Central memory CD8-positive, alpha-beta T cell (primary cell): ENCODE measurements at places on chromosomes 6 and 20.

- DNase-seq, result no peak
These were observed 9.4 kb upstream of the NANP start for GRCh38 chr20:25632940-25633790.

DNA sequence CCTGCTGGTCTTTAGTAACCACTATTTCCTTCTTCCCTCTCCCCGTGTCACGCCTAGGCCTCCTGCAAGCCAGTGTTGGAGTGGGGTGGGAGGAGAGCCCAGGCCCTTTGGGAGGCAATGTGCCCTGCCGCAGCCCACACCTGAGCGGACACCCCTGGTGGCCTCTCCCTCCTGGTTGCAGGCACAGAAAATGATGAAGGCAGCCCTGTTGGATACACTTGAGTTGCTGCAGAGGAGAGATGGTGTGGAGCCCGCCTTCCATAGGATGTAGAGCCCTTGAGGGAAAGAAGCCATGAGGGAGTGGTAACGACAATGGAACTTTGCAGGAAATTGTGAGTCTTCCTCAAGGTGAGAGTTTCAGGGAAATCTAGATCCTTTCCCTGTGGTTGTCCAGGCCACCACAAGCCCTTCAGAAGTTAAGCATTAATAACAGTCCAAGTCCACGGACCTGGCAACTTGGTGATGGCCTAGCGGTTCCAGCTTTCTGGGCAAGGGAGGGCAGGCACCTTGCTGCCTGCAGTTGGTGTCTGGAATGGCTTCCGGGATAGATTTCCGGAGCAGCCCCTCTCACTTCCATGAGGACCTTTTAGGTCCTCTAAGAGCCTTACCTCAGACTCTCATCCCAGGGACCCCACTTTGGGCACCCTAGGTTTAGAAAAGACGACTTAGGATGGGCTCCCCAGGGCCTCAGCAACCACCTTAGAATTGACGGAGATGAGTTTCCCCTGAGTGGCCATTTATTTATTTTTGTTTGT is 67.3 kb upstream of the NXT1 start:
- no peak for DNase-seq

GRCh38 chr6:112413780-112414179 is 66.7 kb downstream of the RFPL4B start:
- DNase-seq, result no peak

GRCh38 chr20:37245216-37246150 is 16.1 kb downstream of the GHRH start:
- no peak for DNase-seq

GRCh38 chr20:23151008-23151703 is 65.0 kb upstream of the CD93 start:
- DNase-seq, result no peak

GRCh38 chr6:144075875-144076274 is 19.5 kb downstream of the SF3B5 start:
- DNase-seq, result no peak

- DNase-seq, result no peak
These were observed 61.9 kb upstream of the NRSN1 start for GRCh38 chr6:24064106-24064505.

DNA sequence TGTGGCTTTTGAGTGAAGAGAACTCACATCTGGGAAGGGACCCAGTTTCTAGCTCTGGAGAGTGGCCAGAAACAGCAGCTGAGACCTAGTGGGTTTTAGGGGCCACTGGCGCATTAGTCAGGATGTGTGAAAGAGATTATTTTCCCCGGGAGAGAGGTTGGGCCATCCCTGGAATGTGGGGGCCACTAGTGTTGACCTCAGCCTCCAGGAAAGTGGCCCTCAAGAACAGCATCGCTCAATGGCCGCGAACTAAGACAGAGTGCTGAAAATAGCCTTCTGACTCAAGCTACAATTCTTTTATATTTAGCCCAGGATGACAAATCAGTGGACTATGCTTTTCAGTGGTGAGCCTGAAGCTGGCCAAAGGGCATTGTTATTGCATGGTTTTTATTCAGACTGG is 210.4 kb upstream of the RNF24 start:
- DNase-seq, result no peak

- no peak for DNase-seq
These were observed 59.3 kb upstream of the STMND1 start for GRCh38 chr6:17042422-17043147.

DNA sequence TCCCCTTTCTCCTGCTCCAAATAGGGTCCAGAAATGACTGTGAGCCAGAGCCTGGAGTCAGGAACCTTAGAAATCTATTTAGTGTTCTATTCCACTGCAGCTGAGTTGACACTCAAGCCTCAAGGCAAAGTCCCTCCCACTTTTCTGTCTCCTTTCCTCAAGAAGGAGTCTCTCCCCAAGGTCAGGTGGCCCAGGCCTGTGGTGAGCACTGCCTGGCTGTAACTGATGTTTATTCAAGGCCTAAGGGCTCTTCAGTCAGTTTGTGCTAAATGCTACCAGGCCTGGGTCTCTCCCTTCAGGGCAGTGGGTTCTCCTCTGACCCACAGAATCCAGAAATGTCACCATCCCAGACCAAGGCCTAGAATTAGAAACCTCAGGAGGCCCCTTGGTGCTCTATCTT is 1042.9 kb upstream of the EPHA7 start:
- no peak for DNase-seq

GRCh38 chr6:169082817-169083507 is 170.7 kb downstream of the THBS2 start:
- no peak for DNase-seq

DNA sequence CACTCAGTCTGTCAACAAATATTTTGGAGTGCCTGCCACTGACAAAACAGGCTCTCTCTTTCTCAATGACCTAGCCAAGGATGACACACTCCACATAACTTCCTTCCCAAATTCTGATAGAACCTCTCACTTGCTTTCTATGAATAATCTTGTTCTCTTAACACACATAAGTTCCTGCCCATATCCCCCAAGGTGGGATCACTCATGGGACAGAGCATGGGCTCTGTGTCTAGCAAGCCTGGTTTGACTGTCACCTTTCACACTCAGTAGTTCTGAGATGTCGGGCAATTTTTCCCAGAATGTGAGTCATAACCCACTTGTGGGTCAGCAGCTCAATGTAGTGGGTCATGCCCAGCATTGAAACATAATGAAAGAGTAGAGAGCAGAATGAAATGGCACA is 78.1 kb downstream of the LRFN2 start:
- DNase-seq, result no peak

GRCh38 chr6:64520050-64520449 is 884.4 kb downstream of the PHF3 start:
- no peak for DNase-seq

GRCh38 chr6:155056756-155057155 is 61.6 kb downstream of the TIAM2 start:
- DNase-seq, result no peak

DNA sequence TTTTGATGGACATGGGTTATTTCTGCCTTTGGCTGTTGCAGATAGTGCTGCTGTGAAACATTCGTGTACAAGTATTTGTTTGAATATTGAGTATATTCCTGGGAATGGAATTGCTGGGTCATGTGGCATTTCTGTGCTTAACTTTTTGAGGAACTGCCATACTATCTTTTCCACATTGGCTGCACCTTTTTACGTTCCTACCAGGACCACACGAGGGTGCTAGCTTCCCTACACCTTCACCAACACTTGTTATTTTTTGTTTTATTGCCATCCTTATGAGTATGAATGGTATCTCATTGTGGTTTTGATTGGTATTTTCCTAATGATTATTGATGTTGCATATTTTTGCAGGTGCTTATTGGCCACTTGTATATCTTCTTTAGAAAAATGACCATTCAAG is 47.8 kb upstream of the PLCG1 start:
- no peak for DNase-seq

- DNase-seq, result no peak
These were observed 57.5 kb downstream of the HIVEP2 start for GRCh38 chr6:142887517-142887916.

- DNase-seq, result no peak
These were observed 105.7 kb upstream of the LAMP5 start for GRCh38 chr20:9408422-9409300.

DNA sequence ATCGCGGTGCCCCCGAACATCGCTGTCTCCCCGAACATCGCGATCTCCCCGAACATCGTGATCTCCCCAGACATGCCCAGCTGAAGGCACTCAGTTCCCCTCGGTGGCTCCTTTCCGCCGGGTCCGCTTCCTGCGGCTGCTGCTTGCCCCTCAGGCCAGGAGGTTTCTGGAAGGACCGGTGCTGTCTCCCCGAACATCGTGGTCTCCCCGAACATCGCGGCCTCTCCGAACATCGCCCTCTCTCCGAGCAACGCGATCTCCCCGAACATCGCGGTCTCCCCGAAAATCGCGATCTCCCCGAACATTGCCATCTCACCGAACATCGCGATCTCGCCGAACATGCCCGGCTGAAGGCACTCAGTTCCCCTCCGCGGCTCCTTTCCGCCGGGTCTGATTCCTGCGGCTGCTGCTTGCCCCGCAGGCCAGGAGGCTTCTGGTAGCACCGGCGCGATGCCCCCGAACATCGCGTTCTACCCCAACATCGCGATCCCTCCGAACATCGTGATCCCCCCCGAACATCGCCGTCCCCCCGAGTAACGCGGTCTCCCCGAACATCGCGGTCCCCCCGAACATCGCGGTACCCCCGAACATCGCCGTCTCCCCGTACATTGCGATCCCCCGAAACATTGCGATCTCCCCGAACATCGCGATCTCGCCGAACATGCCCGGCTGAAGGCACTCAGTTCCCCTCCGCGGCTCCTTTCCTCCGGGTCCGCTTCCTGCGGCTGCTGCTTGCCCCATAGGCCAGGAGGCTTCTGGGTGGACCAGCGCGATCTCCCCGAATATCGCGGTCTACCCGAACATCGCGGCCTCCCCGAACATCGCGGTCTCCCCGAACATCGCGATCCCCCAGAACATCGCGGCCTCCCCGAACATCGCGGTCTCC is 808 bp downstream of the ULBP1 start:
- no peak for DNase-seq

- DNase-seq, result no peak
These were observed 89.7 kb downstream of the NDUFAF5 start for GRCh38 chr20:13874394-13875157.

- no peak for DNase-seq
These were observed 33.7 kb downstream of the MTHFD1L start for GRCh38 chr6:150899231-150899630.

DNA sequence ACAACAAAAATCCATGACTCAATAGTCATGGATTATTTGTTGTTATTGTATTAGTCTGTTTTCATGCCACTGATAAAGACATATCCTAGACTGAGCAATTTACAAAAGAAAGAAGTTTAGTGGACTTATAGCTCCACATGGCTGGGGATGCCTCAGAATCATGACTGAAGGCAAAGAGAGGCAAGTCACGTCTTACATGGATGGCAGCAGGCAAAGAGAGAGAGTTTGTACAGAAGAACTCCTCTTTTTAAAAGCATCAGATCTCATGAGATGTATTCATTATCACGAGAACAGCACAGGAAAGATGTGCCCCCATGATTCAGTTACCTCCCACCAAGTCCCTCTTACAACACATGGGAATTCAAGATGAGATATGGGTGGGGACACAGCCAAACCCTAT is 144.3 kb upstream of the PLCB4 start:
- DNase-seq, result no peak

DNA sequence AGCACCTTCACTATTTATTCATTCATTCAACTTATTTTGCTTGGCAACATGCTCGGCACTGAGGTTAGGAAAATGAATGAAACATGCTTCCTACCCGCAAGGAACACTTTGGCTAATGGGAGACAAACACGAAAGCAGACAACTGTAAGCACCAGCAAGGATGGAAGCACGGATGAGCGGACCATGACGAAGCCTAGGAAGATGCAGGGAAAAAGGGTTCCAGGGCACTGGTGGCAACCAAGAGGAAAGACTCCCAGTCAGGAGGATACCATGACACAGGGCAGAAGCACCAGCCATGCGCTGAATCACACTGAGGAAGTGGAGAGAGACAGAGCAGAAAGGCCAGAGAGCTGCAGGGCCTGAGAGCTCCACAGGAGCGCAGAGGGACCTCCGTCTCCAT is 9.8 kb downstream of the PDE10A start:
- no peak for DNase-seq

GRCh38 chr6:73691512-73691911 is 4.5 kb upstream of the CD109 start:
- DNase-seq, result no peak

DNA sequence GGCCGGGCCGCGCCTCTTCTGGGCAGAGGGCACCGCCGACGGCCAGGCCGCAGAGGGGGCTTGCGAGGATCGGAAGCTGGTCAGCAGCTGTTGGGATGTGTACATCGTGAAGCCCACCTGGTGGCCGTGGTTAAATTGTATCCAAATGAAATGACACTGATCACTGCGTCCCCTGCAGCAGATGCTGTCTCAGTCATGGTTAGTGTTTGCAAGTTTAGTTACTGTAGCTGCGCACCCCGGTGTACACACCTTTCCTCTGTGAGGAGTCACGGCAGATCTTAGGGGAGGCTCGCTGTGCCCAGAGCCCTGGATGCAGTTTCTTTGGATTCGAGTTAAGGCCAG is 653 bp downstream of the NAA20 start:
- no peak for DNase-seq

DNA sequence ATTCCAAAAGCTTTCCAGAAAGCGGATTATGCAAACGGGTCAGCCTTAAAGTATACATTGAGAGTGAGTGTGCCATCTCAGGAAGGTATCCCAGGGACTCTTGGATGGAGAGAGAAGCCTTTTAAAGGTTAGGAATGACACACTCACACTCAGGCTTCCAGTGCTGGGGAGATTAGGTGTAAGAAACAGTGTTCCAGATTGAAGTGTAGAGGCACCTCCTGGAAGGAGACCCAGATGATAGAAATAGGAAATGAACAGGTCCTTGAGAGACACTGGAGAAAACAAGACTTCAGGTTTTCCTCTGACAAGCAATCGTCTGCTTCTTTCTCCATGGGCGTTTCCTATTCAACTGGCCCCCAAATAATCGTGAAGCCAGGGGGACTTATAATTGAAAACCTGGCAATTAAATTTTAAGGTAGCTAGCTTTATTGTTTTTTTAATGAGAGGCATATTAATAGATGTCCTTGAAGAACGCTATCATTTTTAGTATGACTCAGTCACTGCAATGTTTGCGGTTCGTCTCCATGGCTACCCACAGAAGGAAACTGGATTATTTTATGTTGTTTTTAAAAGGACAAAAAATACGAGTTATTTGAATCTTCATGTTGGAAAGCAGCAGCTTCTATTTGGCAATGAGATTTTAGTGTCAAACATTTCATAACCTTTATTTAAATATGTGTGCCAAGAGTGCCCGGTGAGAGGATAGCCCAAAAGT is 85.3 kb downstream of the TRMT6 start:
- DNase-seq, result no peak

- DNase-seq, result no peak
These were observed at the start of gene PDE7B for GRCh38 chr6:135851442-135852271. TSS of gene PDE7B (plus strand) at chr6:135851701.

DNA sequence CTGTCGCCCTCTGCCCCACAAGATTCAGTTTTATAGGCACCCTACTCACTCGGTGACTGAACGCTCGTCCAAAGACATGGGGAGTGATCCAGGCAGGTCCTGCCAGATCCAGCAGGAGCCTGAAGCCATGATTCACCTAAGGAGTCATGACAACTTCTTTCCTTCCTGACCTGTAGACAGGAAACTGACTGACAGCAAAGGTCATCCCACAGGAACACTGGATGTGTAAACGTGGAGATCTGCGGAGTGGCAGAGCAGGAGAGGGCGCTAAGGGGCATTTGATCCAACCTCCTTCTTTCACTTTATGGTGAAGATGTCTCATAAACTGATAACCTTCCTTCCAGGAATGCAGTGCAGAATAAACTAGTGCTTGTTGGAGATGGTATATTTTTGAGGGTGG is 192.2 kb downstream of the GJA10 start:
- DNase-seq, result no peak

GRCh38 chr6:154751011-154751800 is 18.0 kb downstream of the SCAF8 start:
- DNase-seq, result no peak
